Vein endothelial cell (primary cell): ENCODE measurements at places on chromosomes 1 and 21. TPM values are rescaled to one million over a fixed set of nuclear protein-coding genes. Genes with fewer than 3 reads are reported as not detected.

LAMB3 gene
- 3.8 and 7.8 TPM in 2 replicates for total RNA-seq

IGSF9 gene
- total RNA-seq, result not detected in 2 replicates

TCEA3 gene
- total RNA-seq, result 0.65 and 0.86 TPM in 2 replicates

CNR2 gene
- total RNA-seq, result not detected in 2 replicates

TMPRSS2 gene
- total RNA-seq, result not detected in 2 replicates

CR2 gene
- total RNA-seq, result not detected in 2 replicates

RWDD3 gene
- 9.1 and 11.2 TPM in 2 replicates for total RNA-seq

TMEM81 gene
- total RNA-seq, result 0.67 and 1.3 TPM in 2 replicates

CASQ1 gene
- total RNA-seq, result not detected in 2 replicates

DIPK1A gene
- total RNA-seq, result 0.65 and 0.67 TPM in 2 replicates

FMO5 gene
- total RNA-seq, result 0.98 and 1.4 TPM in 2 replicates

RAB13 gene
- 61.6 and 63.0 TPM in 2 replicates for total RNA-seq

OR2AK2 gene
- 0.19 TPM in 1 of 2 replicates, not detected in the other for total RNA-seq

KRTAP12-2 gene
- total RNA-seq, result not detected in 2 replicates

DCST1 gene
- not detected in 2 replicates for total RNA-seq

IL10 gene
- total RNA-seq, result not detected in 2 replicates

KCNE2 gene
- total RNA-seq, result not detected in 2 replicates

MSH4 gene
- total RNA-seq, result 0.10 and 0.33 TPM in 2 replicates

RXFP4 gene
- not detected in 2 replicates for total RNA-seq
